ENCODE measurements at places on chromosomes 12 and 14. TPM values are rescaled to one million over a fixed set of nuclear protein-coding genes. Genes with fewer than 3 reads are reported as not detected.

Gene CLEC6A
- not detected for total RNA-seq

Gene KRT79
- not detected for total RNA-seq

Gene ATG2B
- 27.5 TPM for total RNA-seq

Gene GPR68
- total RNA-seq: not detected

Gene DDN
- 6.4 TPM for total RNA-seq

Gene TESPA1
- total RNA-seq: not detected

Gene PTPRQ
- not detected for total RNA-seq

DNA sequence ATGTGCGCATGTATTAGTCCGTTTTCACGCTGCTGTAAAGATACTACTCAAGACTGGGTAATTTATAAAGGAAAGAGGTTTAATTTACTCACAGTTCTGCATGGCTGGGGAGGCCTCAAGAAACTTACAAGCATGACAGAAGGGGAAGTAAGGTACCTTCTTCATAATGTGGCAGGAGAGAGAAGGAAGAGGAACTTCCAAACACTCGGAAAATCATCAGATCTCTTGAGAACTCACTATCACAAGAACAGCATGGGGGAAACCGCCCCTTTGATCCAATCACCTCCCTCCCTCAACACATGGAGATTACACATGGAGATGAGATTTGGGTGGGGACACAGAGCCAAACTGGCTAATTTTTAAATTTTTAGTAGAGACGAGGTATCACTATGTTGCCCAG, 41.8 kb upstream of the SNX6 start:
- no peaks in the 10 kb centered on the region for H3K36me3 ChIP-seq
- no peak for DNase-seq
- H3K4me3 ChIP-seq: no peak overlapping the region
- H3K27me3 ChIP-seq: no peaks in the 10 kb centered on the region

DNA sequence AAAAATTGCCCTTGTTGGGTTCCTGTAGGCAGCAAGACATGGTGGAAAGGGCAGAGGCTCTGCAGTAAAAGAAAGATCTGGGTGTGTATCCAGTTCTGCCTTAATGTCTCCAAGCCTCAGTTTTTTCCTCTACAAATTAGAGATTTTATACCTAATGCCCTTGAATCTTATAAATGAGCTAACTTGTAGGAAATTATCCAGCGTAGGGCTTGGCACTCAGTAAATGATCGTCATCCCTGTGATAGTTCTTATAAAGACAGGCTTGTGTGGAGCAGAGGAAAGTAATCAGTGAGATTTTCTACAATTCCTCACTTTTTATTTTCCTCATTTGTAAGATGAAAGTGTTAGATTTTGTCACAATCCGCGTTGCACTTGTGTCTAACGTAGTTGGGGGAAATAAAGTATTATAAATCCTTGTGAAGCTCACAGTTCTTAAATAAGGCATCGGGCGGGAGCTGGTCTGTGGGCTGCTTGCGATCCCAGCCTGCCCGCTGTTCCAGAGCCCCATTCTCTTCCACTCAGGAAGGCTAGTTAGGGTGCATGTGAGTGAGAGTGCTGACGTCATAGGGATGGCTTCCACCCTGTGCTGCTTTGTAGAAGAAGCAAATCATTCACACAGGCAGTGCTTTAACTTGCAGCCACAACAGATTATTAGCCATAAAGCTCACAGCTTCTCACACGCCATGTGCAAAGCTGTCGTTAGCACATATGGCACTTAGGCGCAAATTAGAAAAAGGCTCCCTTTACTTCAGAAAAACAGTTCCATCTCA, 87.6 kb downstream of the EML1 start:
- H3K4me1 ChIP-seq: peaks cover 59% of the 10 kb centered on the region
- peak overlapping the region; percentile 32 for H3K4me3 ChIP-seq
- no peaks in the 10 kb centered on the region for H3K36me3 ChIP-seq
- peaks cover 4% of the 10 kb centered on the region for H3K27me3 ChIP-seq

DNA sequence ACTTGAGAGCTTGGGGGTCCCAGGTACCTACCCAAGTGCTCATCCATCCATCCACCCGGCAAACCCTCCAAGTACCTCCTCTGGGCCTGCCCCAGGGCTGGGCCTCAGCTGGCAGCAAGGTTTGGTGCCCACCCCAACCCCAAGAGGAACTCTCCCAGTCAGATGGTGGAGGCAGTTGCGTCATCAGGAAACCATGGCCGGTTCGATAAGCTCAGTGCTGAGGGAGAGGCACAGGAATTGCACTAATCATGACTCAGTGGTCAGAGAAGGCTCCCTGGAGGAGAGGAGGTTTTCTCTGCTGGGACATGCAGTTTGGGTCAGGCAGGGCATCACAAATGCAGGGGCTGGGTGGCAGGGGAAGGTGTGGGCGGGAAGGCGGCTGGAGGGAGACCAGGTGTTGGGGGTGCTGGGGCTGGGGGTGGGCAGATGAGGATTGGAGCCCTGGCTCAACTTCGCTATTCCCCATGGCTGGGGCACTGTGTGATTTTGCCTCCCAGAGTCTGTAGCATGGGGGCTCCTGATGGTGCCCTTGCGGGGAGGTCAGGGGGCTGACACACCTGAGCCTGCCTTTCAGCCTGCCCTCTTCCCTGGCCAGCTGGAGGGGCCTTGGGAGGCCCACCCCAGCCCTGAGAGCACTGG, 32.2 kb downstream of the SH2B3 start:
- no peak overlapping the region for H3K4me3 ChIP-seq
- no peaks in the 10 kb centered on the region for H3K36me3 ChIP-seq
- peaks cover 31% of the 10 kb centered on the region for H3K4me1 ChIP-seq
- no peak for DNase-seq
- H3K27ac ChIP-seq: no peak overlapping the region
- peaks cover 19% of the 10 kb centered on the region for H3K27me3 ChIP-seq

DNA sequence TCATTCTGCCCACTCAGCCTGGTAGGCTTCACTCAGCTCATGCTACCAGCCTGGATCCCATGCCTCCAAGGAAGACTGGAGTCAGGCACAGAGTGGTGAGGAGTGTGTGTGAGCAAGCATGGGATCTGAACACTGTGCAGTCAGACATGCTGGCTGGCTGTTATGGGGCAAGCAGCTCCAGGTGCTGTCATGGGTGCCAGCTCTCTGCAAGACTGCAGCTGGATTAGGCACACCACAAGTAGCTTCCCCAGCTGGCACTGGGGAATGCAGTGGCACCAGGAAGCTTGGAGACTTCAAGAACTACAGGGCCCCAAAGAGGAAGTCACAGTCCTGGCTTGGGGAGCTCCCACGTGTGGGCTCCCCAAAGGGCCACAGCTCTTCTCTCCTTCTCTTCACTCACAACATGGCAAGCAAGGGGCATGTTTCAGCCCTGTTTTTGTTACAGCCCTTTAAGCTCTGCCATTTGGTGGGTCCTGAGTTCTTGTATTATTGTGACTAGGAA, 202.5 kb downstream of the VRK1 start:
- no peaks in the 10 kb centered on the region for H3K4me1 ChIP-seq
- no peak overlapping the region for H3K27ac ChIP-seq
- H3K36me3 ChIP-seq: no peaks in the 10 kb centered on the region
- H3K27me3 ChIP-seq: no peaks in the 10 kb centered on the region

GRCh38 chr12:121085506-121086353, 46.7 kb upstream of the OASL start:
- H3K36me3 ChIP-seq: no peaks in the 10 kb centered on the region
- H3K27me3 ChIP-seq: no peaks in the 10 kb centered on the region
- H3K27ac ChIP-seq: no peak overlapping the region

GRCh38 chr14:77085538-77085937, 12.5 kb upstream of the CIPC start:
- H3K4me1 ChIP-seq: peaks cover 18% of the 10 kb centered on the region
- no peaks in the 10 kb centered on the region for H3K36me3 ChIP-seq
- peaks cover 2% of the 10 kb centered on the region for H3K27me3 ChIP-seq
- H3K4me3 ChIP-seq: no peak overlapping the region
- no peak overlapping the region for H3K27ac ChIP-seq

GRCh38 chr14:89660166-89660565, 243.1 kb upstream of the FOXN3 start:
- H3K4me1 ChIP-seq: peaks cover 5% of the 10 kb centered on the region
- H3K36me3 ChIP-seq: peaks cover 20% of the 10 kb centered on the region
- no peak for DNase-seq
- peaks cover 2% of the 10 kb centered on the region for H3K27me3 ChIP-seq
- H3K4me3 ChIP-seq: no peak overlapping the region
- H3K27ac ChIP-seq: no peak overlapping the region

DNA sequence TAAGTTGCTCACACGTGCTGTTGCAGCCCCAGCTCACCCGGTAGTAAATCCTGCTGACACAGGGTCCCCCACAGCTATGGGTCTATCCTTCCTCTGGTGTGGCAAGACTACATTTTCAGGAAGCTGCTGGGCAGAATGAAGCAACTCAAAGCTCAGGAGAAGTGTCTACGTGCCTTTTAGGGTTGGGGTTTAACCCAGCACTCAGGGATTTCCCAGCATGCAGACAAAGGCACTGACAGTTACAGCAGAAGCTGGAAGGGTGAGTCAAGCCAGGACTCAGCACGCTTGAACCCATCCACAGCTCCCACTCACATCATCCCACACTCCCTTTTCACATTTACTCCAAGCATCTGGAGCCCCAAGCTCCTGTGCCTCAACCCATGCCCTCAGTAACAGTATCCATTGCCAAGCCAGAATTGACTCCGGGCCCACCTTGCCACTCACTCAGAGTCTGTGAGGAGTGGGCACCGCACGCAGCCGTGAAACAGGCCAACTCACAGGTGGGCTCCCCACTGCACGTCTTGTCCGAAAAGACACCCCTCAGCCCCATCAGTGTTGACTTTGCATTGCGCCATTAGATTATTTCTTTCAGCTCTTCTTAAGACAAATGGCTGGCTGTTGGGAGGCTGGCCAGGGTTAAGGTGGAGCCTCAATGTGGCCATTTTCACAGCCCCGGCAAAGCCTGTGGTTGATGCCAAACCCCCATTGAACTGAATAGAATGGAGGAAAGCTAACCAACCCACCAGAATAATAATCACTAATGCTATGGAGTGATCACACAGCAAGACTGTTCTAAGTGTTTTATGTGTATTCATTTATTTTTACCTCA, 59.6 kb downstream of the ZFP36L1 start:
- no peak overlapping the region for H3K27ac ChIP-seq
- no peak for DNase-seq
- H3K36me3 ChIP-seq: no peaks in the 10 kb centered on the region
- peaks cover 11% of the 10 kb centered on the region for H3K4me1 ChIP-seq
- no peak overlapping the region for H3K4me3 ChIP-seq

DNA sequence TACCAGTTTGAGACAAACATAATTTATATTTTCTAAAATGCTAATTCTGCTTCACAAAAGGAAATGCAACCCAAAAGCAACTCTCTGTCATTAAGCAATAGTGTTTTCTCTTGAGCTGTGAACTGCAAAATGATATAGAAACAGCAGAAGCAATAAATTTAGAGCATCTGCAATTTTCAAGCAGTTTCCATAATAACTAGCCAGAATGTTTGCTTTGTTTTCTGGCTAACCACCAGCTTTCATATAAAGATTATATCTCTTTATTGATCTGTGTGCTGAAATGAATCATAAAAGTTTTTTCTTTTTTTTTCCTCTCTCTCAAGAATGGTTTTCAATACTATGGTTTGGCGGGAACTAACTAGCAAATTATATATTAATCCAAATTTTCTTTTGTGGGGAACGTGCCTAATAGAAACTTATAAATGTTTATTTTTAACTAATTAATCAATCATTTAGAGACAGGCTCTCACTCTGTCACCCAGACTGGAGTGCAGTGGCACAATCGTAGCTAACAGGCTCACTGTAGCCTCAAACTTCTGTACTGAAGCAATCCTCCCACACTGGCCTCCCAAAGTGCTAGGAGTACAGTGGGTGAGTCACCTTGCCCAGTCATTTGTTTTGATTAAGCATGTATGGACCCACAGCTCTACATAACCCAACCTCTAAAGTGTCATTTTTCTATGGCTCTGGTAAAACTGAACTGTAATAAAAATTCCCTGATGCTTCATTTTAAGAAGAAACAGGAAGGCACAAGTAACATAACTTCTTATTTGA, 830.1 kb upstream of the MGAT4C start:
- no peak overlapping the region for H3K4me3 ChIP-seq
- no peak for DNase-seq
- H3K27ac ChIP-seq: no peak overlapping the region
- H3K36me3 ChIP-seq: no peaks in the 10 kb centered on the region
- H3K4me1 ChIP-seq: no peaks in the 10 kb centered on the region

- peaks cover 10% of the 10 kb centered on the region for H3K27me3 ChIP-seq
- H3K4me3 ChIP-seq: peak overlapping the region; percentile 65
- peaks cover 19% of the 10 kb centered on the region for H3K4me1 ChIP-seq
- no peak overlapping the region for H3K27ac ChIP-seq
These were observed 9.0 kb upstream of the CDH24 start for GRCh38 chr14:23066368-23066767.

DNA sequence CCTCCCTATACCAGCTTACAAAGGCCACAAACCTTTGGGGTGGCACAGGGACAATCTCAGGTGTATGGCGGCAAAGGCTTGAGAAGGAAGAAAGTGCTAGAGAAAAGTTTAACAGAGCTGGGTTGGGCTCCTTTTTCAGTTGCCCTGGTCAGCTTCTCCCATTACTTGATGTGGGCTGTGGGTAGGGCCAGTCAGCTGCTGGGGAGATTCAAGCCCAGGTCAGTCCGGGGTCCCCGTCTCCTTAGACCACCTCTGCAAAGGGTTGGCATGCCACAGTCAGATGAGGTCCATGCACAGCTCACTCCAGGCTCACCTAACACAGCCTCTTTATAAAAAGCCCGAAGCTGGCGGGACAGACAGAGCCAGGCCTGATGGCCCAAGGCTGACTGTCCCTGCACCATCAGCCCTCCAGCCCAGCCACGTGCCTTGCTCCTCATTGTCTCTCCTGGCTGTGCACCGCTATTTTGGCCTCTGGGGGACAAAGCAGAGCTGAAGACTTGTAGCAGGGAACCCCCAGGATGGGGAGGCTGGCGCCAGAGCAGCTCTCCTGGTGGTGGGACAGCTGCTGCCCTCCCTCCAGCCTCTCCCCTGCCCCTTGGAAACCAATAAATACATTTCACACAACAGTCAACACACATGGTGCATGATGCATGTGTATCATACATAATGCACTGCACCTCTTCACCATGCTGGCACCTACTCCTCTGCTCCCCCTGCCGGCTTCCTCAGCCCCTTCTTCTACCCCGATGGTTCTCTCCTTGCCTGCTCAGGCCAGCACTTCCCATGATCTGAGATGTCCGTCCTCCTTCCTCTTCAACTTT, 61.7 kb upstream of the DDX11 start:
- no peak for DNase-seq
- H3K27ac ChIP-seq: no peak overlapping the region
- no peaks in the 10 kb centered on the region for H3K36me3 ChIP-seq
- H3K4me1 ChIP-seq: peaks cover 35% of the 10 kb centered on the region
- no peak overlapping the region for H3K4me3 ChIP-seq
- peaks cover 11% of the 10 kb centered on the region for H3K27me3 ChIP-seq
